ENCODE measurements at places on chromosomes 12 and 14.

DNA sequence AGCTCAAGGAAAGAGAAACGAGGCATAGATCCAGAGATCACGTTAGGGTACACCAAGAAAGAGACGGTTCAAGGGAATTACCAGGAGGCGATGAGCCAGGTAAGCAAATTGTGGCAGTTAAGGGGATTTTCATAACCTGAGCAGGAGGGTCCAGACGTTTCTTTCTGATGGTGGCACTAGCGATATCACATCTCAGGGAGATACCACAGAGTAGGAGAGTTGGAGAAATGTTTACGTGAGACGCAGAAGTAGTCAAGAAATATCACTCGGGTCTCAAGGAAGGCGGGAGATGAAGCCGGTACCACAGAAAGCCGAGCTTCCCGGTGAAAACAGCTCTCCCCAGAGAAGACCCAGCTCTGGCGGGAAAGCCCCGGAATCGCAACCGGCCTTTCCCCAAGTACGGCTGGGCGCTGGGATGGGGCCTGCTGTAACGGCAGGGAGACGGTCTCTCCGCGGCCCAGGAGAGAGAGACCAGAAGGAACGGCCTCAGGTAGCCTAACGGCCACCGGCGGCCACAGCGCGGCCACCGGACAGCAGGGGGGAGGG is 485 bp downstream of the SENP1 start:
- peak; percentile 51 for DNase-seq

DNA sequence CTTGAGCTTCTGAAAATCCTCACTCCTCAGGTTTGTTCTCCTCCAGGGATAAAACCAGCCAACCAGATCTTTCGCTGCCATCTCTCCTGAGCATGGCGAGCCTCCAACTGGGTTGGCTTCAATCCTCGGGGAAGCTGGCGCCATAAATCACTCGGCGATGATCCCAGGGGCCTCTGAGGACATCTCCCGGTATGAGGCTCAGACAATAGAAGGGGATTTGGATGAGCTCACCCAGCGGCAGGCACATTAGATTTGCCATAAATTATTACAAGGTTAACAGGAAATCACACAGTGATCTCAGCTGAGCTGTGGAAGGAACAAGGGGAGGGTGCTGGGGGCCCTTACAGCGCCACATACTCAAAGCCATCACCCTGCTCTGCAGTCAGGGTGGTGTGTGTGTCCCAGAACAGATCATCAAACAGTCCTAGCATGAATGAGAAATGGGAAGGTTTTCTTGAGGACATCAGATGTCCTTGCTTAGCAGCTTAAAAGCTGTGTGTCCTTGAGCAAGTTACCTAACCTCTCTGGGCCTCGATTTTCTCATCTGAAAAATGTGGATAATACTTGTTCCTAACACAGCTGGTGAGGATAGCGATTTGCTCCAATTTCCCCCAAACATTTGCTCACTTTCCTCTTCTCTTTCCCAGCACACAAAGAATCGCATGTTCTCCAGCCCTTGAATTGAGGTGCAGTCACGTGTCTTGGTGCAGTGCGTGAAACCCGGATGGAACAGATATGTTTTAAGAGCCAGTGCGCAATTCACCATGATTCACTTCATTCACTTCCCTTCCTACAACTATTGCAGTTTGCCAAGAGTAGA is 142.8 kb downstream of the SCARB1 start:
- no peak for DNase-seq

GRCh38 chr14:34058510-34058909 is 107.6 kb upstream of the EGLN3 start:
- no peak for DNase-seq

GRCh38 chr12:109239179-109239578 is 69.9 kb downstream of the FOXN4 start:
- DNase-seq = no peak

DNA sequence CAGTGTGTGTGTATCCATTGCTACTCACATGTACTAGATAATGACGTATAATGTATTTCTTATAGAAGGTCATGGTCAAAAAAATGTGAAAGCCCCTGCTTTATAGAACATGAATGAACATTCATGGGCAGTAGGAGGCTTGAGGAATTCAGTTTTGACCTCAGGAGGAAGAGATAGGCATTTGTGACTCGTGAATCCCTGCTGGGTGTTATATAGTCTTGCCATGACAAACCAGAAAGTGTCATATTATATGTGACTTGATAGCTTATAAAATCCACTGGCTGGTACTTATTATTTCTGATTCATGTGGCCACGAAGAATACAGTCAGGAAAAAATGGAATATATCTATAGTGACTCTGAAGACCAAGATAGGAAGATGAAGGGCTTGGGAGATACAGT is 287.6 kb downstream of the CEP128 start:
- DNase-seq = no peak

GRCh38 chr12:109915171-109916040 is 15.3 kb downstream of the TCHP start:
- no peak for DNase-seq

GRCh38 chr14:23481362-23481970 is 12.0 kb downstream of the NGDN start:
- DNase-seq = no peak

GRCh38 chr14:68568907-68569897 is 223.7 kb downstream of the ZFP36L1 start:
- DNase-seq = no peak

DNA sequence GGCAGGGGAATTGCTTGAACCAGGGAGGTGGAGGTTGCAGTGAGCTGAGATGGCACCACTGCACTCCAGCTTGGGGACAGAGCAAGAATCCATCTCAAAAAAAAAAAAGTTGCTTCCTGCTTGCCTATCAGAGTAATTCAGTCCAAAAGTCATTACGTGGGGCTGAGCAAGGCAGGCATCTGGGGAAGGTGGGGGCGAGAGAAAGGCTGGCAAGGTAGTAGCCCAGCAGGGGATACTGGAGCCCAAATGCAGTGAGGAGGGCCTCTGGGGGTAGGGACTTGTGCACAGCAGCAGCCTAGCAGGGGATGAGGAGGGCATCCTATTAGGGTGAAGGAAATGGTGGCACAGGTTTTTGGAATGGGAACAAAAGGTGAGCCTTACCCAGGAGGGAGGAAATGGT is 7.1 kb downstream of the ETFRF1 start:
- no peak for DNase-seq

- DNase-seq = no peak
These were observed 895.8 kb downstream of the RPS29 start for GRCh38 chr14:48690349-48690748.

DNA sequence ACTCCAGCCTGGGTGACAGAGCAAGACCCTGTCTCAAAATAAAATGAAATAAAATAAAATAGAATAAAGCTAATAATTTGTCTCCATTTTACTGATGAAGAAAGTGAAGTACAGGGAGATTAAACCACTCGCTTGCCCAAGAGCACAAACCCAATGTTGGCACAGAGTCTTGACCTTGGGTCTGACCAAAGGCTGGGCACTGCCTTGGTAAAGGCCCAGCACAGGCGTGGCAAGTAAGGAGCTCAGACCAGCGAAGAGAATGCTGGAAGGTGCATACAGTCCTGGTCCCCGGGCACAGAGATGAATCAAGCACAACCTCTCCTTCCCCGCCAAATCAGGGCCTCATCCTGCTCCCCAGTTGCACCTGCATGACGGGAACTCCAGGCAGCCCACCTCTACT is 26.9 kb downstream of the SCARB1 start:
- no peak for DNase-seq

DNA sequence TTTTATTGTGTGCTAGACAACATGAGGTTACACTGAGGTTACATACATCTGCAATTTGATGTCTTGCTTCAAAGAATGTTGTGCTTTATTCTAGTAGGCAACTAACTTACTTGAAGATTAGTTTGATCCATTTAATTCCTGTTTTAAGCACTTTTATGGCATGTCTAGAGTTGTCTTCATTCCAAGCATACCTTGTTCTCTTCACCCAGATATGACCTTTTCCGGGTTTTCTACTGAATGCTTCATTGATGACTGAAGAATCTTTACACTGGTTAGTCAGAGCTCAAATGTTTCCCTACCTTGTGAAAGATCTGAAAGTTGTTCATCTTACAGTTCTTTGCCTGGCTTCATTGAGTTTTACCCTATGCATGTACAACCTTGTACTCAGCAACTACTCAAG is 274.0 kb upstream of the KITLG start:
- no peak for DNase-seq

- DNase-seq = no peak
These were observed 8.8 kb downstream of the ALDH2 start for GRCh38 chr12:111775205-111776193.

DNA sequence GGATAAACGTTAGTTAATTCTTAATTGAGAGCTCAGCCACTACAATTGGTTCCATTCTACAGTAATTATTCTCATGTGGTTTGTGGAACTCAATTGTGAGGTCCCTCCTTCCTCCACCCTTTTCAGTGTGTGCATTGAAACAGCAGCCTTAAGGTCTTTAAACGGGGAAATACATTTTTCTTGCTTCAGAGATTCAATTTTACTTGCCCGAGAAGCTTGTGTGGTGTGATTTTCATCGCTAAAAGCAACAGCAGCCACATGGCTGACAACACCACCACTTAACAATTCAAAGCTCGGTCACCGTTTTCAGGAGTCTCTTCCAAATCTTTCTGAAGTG is 733 bp upstream of the PPFIBP1 start:
- no peak for DNase-seq

DNA sequence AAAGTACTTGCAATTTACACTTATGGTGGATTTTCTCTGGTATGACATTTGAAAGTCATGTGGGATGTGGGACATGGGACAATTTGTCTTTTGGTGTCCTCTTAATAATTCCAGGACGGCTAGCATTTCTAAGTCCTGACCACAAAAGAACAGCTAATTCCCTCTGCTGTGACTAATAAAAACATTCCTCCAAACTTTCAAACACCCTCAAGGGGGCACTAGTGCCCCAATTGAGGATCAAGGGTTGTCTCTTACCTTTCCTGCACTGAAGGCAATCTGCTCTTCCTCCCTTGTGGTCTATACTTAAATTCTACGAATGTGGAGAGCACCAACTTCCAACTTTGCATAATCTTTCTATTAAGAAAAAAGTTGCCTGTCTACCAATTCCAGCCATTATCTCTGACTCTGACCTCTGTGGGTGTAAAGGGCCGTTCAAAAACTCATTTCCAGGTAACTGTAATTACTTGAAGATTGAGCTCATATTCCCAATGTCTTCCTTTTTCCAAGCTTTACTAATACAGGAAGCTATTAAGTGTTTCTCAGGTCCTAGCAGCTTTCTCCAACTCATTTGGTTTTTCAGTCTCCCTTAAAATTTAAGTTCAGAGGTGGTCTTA is 210.2 kb downstream of the PTPRO start:
- DNase-seq = peak; percentile 7

DNA sequence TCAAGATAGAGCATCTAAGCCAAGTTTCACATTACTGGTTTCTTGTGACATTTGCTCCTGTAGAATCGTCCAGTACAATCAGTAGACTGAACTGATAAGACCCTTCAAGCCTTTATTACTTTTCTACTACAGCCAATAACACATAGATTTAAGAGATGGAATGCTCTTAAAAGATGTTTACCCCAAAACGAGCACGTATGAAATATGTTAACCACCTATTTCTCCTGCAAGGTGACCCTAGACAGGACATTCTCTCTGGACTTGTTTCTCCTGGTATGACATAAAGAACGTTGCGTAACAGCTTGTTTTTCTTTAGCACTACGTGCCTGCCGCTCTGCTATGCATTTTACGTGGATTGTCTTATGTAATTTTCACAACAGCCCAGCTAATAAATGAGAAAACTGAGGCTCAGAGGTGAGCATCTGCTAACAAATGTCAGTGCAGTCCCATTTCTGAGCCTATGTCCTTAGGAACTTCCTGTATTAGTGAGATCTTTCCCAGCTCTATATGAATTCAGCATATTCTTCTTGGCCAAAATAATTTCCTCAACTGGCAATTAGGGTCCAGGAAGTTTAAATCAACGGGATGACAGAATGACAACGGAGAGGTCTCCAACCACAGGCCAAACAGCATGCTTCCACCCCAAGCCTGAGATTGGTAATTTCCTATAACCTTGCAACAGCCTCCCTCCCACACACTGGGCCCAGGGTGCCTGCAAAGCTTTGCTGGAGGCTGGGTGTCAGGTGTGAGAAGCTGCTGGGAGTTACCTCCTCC is 3.7 kb downstream of the NFKBIA start:
- DNase-seq = peak; percentile 28

- no peak for DNase-seq
These were observed 67.0 kb upstream of the SFSWAP start for GRCh38 chr12:131643631-131644452.

- DNase-seq = no peak
These were observed 7.7 kb downstream of the GATC start for GRCh38 chr12:120453977-120454376.

DNA sequence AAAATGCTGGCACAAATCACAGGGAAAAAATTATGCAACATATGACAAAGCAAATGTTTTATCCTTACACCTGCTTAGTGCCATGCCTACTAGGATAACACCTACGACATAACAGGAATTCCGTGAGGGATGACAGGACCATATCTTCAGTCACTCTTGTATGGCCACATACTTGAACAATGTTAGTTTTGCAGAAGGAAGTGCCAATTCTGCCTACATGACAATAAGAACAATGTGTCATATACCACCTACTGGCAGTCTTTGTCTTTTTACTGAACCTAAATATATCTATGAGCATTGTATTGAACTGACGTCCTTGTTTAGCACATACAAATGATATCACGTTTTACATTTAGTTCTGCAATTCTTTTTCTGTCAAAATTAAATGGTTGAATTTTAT is 234.0 kb downstream of the ADAMTS20 start:
- DNase-seq = no peak

DNA sequence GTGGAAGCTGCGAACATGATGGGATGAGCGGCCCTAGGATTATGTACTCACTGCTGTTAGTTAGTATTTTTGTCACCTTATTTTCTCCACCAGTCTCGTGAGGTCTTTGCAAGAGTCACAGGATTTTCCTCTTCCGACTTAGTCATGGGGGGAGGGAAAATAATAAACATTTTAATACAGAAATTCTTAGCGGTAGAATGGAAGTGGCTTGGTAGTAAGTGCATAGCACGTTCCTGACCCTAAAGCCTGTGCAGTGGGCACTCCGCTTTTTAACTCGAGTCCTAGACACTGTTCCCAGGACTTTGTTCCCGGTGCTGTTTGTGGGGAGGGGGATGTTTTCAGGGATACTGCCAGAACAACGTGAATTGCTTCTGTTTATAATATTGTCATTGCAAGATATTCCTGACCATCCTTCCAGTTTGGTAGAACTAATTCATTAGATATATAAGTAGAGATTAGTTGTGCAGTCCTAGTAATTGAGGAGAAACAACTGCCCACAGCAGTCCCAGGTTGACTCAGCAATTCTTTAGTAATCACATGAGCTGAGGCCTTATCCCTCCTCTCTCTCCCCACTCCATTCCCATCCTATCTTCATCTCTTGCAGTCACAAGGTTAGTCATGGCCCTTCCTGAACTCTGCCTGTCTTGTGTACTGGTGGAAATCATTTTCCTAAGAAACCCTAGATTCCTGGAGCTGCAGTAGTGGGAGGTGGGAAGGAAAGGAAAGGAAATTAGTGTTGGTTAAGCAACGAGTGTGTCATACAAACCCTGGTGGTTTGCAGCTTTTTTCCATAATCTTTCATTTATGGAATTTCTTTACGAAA is 799 bp downstream of the SLC38A6 start:
- no peak for DNase-seq

GRCh38 chr12:3593906-3594483 is 103.0 kb downstream of the PRMT8 start:
- DNase-seq = no peak

Measured in T-helper 22 cell (primary cell).